ENCODE measurements at places on chromosomes 12 and 14. TPM values are rescaled to one million over a fixed set of nuclear protein-coding genes. Genes with fewer than 3 reads are reported as not detected.

The SLC25A21 gene
- 2.2 TPM for total RNA-seq

The SERPINA3 gene
- total RNA-seq, result not detected

The CD27 gene
- not detected for total RNA-seq

DNA sequence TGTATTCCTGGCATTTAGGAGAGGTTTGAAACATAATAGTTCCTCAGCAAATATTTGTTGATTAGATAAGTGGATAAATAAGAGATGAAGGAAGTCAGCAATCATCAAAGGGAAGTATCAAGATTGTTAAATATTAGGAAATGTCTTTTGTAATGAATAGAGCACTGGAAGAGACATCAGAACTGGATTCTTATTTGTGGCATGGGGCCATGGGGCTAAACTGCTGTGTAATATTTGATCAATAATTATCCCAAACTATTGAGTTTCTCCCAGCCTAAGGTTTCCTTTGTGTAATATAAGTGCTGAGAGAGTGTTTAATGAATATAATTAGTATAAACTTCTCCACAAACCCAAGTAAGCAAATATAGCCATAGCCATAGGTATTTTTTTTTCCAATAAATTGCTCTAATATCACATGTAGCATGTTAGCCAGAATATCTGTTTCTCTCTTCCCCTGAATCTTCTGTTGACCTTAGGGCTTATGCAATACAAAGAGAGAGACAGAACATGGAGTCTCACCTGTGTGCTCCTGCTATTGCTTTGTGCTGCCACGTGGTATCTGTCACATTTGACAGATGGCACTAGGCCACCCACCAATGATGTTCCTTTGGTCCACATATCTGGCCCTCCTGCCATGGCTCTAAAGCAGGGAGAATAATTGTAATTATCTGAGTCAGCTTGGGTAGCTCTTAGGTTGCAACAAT, 658.7 kb downstream of the SOX5 start:
- DNase-seq, result no peak

GRCh38 chr12:6943722-6944380, at the start of the genes C12orf57 and RNU7-1:
Gene C12orf57 (plus strand): TSS chr12:6944022. CDS start chr12:6944122, 100 bp downstream.
Gene RNU7-1 (plus strand): TSS chr12:6943816.
- DNase-seq, result peak; percentile 63

DNA sequence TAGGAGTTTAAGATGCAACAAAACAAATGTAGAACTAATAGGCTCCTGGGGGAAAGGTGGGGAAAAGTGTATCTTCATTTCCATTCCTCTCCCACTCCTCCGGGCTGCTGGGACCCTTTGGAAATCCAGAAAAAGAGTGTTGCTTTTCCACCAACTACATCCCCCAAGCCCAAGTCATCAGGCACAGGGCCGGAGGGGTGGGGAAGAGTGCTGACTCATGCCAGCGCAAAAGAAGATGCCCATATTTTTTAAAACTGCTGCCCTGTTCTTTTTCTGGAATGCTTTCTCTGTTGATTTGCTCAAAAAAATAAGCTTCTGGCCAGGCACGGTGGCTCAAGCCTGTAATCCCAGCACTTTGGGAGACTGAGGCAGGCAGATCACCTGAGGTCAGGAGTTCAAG, 70.9 kb downstream of the TBK1 start:
- no peak for DNase-seq

DNA sequence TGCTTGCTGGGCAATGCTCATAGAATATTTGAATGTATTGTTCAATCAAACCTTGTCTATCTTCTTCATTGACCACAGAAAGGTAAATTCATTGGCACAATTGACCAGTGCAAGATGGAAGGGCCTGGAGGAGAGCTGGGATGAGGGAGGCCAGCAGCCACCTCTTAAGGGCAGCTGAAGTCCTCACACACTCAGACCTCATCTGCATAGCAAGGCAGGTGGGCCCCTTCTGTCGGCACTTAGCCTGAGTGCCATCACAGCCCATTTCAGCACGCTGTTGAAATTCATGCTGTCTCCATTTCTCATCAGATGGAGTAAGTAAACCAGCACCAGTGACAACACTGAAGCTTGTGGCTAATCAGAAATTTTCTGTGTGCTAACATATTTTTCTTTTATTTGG, 25.4 kb upstream of the HMGA2 start:
- no peak for DNase-seq

DNA sequence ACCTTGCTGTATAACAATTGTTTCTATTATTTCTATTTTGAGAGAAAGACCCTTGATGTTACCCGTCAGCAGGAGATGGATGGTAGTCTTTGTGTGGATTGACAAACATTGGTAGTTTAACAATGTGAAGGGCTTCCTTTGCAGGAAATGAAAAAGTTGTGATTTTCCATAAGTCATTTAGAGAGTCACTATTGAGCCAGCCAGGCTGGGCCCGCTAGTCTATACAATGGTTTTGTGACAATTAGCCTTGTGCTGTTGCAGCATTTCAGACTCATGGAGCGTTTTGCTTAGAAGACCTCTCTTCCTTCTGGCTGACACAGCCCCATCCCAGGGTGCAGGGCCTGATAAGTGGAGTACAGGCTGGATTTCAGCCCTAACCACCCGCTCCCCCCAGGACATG, 18.3 kb upstream of the SLC38A2 start:
- no peak for DNase-seq

- DNase-seq, result no peak
These were observed 527.7 kb downstream of the SLC16A7 start for GRCh38 chr12:60123557-60123956.

DNA sequence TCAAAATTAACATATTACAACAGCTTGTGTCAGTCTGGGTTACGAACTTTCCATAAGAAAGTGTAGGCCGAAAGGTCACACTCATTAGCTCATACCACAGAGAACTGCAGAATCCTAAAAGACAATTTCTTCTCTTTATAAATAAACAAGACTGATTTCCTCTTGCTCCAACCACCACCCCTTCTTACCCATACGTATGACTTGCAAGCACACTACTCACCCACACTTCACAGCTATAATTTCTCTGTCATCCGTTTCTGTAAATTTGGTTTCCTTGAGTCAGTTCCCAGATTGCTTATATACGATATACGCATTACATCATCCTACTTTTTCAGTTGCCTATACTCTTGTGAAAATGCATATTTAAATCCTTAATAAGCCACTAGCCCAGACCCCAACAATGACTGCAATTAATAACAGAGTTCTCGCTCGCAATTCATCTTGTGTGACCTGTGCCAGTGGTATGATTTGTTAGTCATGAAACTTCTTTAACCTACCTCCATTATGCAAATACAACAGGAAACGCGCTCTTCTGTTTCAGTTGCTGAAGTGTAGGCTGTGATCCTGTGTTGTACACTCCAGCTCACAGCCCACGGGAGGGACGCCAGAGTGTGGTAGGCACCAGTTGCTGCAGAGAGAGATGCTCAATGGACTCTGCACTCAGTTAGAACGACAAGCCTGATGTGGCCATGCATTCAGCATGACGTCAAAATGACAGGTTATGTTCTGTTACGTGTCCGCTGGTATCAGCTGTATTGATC, 417.6 kb downstream of the PDZRN4 start:
- DNase-seq, result no peak

DNA sequence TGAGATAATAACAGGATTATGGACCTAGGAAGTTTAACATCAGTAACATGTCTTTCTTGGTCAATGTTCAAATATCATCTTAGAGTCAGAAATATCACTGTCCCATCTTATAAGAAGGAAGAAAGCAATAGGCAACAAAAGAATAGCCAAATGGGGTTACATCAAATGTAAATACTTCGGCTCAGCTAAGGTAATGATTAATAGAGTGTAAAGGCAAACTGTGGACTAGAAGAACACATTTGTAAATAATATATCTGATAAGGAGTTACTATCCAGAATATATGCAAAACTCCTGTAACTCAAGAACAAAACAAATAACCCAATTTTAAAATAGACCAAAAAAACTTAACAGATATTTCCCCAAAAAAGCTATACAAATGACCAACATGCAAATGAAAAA, 630.3 kb downstream of the RPS29 start:
- no peak for DNase-seq

DNA sequence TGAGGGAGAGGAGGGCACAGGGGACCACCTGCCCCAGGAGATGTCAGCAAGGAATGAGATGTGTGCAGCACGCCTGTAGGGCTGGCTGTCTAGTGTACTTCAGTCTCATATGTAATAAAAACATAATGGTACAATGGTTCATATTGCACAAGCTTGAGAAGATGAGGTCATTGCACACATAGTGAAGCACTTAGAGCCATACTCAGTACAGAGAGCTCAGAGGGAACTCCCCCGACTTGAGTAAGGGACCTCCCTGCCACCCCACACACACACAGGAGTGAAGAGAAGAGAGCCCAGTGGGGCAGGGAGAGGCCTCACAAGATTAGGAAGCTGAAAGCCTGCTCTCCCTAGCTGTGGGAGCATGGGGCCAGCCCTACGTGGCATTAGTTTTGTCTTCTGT, 61.5 kb downstream of the SLC6A12 start:
- no peak for DNase-seq

GRCh38 chr12:111401167-111401605, 4.5 kb upstream of the SH2B3 start:
- no peak for DNase-seq
